IMR-90 (cell line): ENCODE measurements at places on chromosomes 2 and 18. TPM values are rescaled to one million over a fixed set of nuclear protein-coding genes. Genes with fewer than 3 reads are reported as not detected.

Gene HOXD1
- total RNA-seq, result not detected in 2 replicates

Gene AFTPH
- total RNA-seq, result 19.9 and 21.9 TPM in 2 replicates

Gene ACTG2
- 349 and 523 TPM in 2 replicates for total RNA-seq

Gene SCN9A
- total RNA-seq, result 135 and 179 TPM in 2 replicates

Gene SLC38A11
- under 0.01 and 0.18 TPM in 2 replicates for total RNA-seq

Gene MYL12B
- total RNA-seq, result 593 and 692 TPM in 2 replicates

Gene SERPINB3
- not detected in 2 replicates for total RNA-seq

Gene UGT1A5
- not detected in 2 replicates for total RNA-seq

Gene ARMC9
- 39.4 and 46.6 TPM in 2 replicates for total RNA-seq

Gene EFR3B
- 0.90 and 1.1 TPM in 2 replicates for total RNA-seq

Gene MYCN
- not detected in 2 replicates for total RNA-seq

Gene FHOD3
- total RNA-seq, result 16.0 and 16.7 TPM in 2 replicates

Gene GAL3ST2
- not detected in 2 replicates for total RNA-seq

Gene IL18R1
- total RNA-seq, result 0.18 and 0.28 TPM in 2 replicates

Gene CNRIP1
- total RNA-seq, result 23.3 and 25.6 TPM in 2 replicates

Gene SKOR2
- total RNA-seq, result not detected in 2 replicates

Gene NOL4
- not detected in 2 replicates for total RNA-seq

Gene LINC00305
- not detected in 2 replicates for total RNA-seq

Gene ASIC4
- not detected in 2 replicates for total RNA-seq

Gene MEIS1
- total RNA-seq, result 157 and 209 TPM in 2 replicates

Gene GDF7
- total RNA-seq, result under 0.01 TPM in 2 replicates

Gene NCK2
- total RNA-seq, result 15.8 and 25.8 TPM in 2 replicates

Gene GPR55
- not detected in 2 replicates for total RNA-seq

Gene NEURL3
- not detected in 2 replicates for total RNA-seq

Gene EPHA4
- total RNA-seq, result 111 and 132 TPM in 2 replicates

Gene NLRC4
- total RNA-seq, result not detected in 2 replicates

Gene GRB14
- not detected in 2 replicates for total RNA-seq

Gene IL36RN
- total RNA-seq, result not detected in 2 replicates

Gene MGAT4A
- total RNA-seq, result under 0.01 TPM in 2 replicates

Gene C2orf66
- total RNA-seq, result not detected in 2 replicates

Gene UGT1A3
- not detected in 2 replicates for total RNA-seq

Gene ICOS
- total RNA-seq, result not detected in 2 replicates

Gene UBE2F
- 44.6 and 59.4 TPM in 2 replicates for total RNA-seq

Gene PROC
- total RNA-seq, result 0.28 TPM in 1 of 2 replicates, not detected in the other

Gene GCG
- total RNA-seq, result not detected in 2 replicates

Gene ASXL3
- under 0.01 and 0.54 TPM in 2 replicates for total RNA-seq

Gene FNDC4
- total RNA-seq, result 7.3 and 7.5 TPM in 2 replicates

Gene ZNF385B
- total RNA-seq, result under 0.01 TPM in 1 of 2 replicates, not detected in the other

Gene SERPINB10
- not detected in 2 replicates for total RNA-seq

Gene IL36B
- not detected in 2 replicates for total RNA-seq

Gene TSGA10
- 0.54 and 1.1 TPM in 2 replicates for total RNA-seq

Gene PASK
- 2.2 and 4.1 TPM in 2 replicates for total RNA-seq

Gene NDC80
- 11.8 and 15.3 TPM in 2 replicates for total RNA-seq

Gene RPRM
- not detected in 2 replicates for total RNA-seq

Gene TMEM150A
- 4.7 and 4.8 TPM in 2 replicates for total RNA-seq

Gene ANKRD62
- not detected in 2 replicates for total RNA-seq

Gene ZDBF2
- 10.2 and 16.7 TPM in 2 replicates for total RNA-seq

Gene PPIL3
- 35.1 and 49.2 TPM in 2 replicates for total RNA-seq

Gene ANKRD30B
- not detected in 2 replicates for total RNA-seq

Gene TTL
- total RNA-seq, result 36.2 and 44.7 TPM in 2 replicates
